ENCODE measurements at places on chromosomes 13 and 19.
A peak's percentile ranks its signal among the peaks of the same experiment; 100 is the strongest.

DNA sequence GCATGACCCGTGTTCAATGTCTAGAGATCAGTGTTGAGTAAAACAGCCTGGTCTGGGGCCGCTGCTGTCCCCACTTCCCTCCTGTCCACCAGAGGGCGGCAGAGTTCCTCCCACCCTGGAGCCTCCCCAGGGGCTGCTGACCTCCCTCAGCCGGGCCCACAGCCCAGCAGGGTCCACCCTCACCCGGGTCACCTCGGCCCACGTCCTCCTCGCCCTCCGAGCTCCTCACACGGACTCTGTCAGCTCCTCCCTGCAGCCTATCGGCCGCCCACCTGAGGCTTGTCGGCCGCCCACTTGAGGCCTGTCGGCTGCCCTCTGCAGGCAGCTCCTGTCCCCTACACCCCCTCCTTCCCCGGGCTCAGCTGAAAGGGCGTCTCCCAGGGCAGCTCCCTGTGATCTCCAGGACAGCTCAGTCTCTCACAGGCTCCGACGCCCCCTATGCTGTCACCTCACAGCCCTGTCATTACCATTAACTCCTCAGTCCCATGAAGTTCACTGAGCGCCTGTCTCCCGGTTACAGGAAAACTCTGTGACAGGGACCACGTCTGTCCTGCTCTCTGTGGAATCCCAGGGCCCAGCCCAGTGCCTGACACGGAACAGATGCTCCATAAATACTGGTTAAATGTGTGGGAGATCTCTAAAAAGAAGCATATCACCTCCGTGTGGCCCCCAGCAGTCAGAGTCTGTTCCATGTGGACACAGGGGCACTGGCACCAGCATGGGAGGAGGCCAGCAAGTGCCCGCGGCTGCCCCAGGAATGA lies 1.5 kb upstream of the CEACAM5 start:
- DNase-seq = peak; percentile 43

- DNase-seq = no peak
These were observed 14.5 kb upstream of the ZBTB32 start for GRCh38 chr19:35689836-35690235.

GRCh38 chr13:106534639-106535551 lies 567 bp downstream of the EFNB2 start:
- no peak for DNase-seq

DNA sequence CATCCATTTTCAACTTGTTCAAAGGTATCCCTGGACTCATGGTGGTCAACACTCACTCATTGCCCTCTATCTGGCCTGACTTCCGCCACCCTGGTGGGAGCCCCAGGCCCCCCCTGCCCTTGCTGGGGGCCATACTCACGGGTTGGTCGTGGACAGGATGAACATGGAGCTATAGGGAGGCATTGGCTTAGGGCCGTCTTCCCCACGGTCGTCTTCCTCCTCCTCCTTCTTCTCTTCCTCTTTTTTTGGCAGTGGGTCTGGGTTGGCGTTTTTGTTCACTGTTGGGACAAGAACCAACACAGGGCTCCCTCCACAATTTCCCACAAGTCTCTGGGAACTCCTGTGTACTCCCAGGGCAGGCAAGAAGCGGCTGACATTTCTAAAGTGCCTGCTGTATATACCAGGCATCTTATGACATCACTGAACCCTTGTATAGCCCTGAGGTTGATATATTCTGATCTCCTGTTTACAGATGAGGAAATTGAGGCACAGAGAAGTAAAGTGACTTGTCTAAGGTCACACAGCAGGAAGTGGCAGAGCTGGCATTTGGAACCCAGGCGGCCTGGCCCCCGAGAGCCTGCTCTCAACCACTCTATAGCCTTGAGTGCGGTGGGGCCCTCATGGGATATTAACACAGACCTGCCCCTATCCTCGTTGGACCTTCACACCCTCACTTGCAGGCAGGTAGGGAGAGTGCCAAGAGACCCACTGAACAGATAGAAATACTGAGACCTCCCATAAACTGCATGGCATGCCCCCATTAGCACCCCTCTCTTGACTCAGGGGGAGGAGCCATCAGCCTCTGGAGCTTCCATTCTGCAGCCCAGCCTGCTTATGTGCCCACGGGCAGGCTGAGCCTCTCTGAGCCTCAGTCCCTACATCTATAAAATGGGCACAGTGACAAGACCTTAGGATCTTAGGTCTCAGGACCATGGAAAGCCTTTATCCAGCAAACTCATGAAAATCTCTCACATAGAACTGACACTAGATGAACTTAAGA lies 135.0 kb downstream of the IER2 start:
- no peak for DNase-seq

GRCh38 chr19:9932835-9933234 lies 3.5 kb downstream of the OLFM2 start:
- DNase-seq = no peak

GRCh38 chr19:19115954-19116353 lies 22.3 kb downstream of the TMEM161A start:
- DNase-seq = no peak

- no peak for DNase-seq
These were observed 147.5 kb downstream of the CYSLTR2 start for GRCh38 chr13:48801255-48801654.

- no peak for DNase-seq
These were observed 77.8 kb upstream of the SLAIN1 start for GRCh38 chr13:77619655-77620054.

DNA sequence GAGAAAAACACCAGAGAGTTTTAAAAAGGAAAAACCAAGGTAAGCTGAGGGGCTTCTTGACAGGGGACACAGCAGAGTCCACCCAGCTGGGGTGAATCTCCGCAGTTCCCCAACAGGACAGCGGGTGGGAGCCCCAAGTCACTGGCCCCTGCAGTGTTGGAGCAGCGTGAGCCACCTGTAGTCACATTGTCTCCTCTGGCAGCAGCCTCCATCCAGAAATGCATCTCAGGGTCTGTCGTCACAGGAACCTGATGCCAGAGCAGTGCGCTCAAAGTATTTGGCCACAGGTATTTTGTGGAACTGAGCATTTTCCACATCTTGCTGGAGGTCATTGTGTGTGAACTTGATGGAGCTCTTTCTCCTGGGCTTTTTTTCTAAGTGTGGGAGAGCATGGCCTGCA lies 24.7 kb downstream of the CHAMP1 start:
- no peak for DNase-seq

DNA sequence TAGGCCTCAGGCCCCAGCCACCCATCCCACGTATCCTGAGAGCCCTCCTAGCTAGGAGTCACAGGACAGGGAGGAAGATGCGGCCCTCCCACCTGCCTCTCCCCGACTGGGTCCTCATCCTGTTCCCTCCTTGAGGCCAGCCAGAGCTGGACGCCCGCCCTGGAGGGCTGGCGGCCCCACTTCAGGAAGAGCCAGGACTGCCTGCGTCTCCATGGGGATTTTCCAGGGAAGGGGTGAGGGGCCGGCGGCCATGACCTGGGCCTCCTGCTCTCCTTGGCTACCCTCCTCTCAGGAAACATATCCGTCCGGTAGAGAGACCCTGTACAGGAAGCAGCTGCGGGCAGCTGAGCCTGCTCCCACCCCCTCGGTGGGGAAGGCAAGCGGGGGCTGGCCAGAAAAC lies 11.3 kb upstream of the PRKD2 start:
- DNase-seq = no peak

DNA sequence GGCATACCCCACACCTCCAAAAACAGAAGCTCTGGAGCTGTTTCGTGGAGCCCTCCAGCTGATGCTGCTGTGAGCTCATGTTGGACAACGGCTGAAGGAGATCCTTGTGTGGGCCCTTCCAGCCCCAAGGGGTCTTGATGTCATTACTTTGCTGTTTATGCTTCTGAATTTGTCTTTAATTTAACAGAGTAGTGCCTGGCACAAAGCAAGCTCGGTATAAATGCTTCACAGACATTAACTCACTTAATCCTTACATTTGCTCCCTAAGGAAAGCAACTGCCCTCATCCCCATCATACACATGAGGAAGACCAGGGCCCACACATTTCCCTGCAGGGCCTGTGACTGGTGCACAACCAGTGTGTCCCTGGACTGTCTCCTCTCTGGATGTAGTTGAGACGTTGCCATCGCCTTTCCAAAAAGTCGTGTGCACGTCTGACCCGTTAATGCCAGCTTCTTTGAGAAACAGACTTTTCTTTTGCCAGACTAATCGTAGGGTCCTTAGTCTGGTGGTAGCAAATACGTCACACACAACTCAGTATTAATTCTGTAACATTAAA lies 7.6 kb downstream of the COL4A1 start:
- no peak for DNase-seq

GRCh38 chr13:73987618-73988017 lies 146.6 kb downstream of the KLF12 start:
- DNase-seq = no peak

GRCh38 chr13:102774214-102774568 lies 605 bp upstream of the TEX30 start:
- DNase-seq = no peak
